ENCODE measurements at places on chromosomes 2 and 18.

DNA sequence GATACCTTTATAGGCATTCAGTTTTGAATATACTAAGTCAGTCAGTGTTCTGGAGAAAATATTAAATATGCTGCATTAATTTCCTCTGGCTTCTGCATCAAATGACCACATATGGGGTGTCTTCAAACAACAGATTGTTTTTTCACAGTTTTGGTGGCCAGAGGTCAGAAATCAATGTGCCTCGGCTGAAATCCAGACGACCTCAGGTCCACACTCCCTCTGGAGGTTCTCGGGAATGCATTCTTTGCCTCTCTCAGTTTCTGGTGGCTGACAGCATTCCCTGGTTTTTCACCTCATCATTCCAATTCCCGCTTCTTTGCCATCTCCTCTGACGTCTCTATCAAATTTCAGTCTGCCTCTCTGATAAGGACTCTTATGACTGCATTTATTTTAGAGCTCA is 142.3 kb downstream of the ZNF407 start:
- no peak for DNase-seq

DNA sequence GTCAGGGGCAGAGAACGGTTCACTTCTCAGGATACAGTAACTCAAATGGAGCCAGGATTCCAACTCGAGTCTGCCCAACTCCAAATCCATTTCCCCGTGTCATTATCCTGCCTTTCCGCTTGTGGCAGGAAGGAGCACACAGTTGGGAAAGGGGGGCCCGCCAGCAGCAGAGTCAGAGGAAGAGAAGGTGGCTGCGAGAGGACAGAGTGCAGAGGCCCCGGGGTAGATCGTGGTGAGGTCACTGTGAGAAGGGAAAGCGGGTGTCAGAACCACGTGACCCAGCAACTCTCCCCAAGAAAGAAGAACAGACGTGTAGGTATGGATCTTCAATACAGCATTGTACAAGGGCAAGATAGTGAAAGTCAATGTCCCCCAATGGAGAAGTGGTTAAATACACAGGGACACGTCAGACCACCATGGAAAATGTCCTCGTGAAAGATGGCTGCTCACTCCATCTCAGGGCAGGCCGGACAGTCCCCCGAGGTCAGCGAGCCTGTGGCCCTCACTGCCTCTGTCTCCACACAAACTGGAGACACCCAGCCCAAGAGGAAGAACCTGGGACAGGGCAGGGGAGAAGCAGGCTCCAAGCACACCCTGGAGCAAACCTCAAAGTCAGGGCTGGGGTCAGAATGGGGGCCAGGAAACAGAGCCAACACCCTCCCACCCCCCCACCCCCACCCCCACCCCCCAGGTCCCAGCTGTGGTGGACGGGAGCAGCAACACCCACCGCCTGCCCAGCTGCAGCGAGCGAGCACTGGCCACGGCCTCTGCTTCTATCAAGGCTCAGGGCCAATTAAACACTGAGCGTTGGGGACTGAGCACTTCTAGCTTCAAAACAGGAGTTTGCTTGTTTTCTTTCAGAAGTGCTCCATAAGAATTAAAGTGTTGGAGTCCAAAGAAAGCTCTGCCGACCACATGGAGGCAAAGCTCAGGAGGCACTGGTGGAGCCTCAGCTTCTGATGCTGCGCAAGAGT is 92.7 kb downstream of the EIPR1 start:
- DNase-seq: no peak

- DNase-seq: no peak
These were observed 163.2 kb upstream of the NCK2 start for GRCh38 chr2:105581555-105581944.

GRCh38 chr2:146873056-146873455 is 971.8 kb upstream of the ACVR2A start:
- no peak for DNase-seq

GRCh38 chr2:58798676-58799208 is 557.6 kb upstream of the FANCL start:
- peak; percentile 2 for DNase-seq
